ENCODE measurements at places on chromosomes 2 and 18.

DNA sequence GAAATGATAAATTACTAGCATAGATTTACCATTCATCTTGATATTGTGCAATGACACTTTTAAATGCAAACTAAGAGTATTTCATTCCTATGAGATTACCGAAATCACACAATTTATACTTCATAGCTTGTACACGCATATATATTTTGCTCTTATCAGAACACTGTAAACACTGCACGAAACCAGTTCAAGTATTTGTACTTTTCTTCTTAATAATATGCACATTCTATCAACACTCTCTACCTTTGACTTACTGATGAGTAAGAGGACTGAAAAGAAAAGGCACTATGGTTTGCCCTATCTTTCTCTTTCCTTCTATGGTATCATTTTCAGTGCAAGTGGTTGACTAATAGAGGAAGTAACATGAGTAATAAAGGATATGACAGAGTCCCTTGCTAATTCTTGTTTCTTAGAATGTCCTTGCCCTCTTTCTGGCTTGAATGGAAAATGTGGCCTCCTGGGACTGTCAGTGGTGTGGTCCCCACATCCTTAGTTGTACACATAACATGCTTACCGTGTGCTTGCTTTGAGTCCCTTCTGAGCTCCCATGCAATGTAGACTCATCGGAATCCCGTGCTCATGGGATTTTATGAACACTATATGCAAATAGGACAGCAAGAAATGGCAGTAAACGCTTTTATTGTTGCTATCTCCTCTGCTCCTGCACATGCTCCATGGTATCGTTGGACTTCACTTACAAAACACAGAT is 363.5 kb upstream of the TNP1 start:
- DNase-seq: no peak

DNA sequence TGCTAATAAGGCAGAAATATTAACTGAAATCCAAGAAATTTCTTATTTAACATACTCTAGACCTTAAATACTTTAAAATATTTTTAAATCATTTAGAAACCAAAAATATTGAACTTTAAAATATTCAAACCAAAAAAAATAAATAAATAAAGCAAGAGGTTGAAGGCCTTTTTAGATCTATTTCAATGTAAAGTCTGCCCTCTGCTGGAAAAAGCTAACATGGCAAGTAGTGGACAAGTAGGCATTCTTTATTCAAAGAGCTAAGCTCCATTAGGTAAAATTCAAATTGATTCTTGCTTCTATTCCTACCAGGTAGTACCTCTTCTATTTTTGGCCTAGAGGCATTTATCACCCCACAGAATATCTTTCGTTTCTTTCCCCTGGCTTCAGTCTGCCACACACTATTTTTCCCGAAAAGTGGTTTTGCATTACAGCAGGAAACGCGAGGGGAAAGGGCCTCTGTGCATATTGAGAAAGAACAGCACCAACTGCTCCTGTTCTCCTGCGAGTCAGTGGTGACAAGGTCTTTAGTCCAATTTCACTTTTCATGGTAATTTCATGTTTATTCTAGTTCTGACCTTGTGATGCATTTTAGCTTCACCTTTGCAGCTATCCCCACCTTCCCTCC is 20.4 kb downstream of the IFIH1 start:
- DNase-seq: no peak

- DNase-seq: no peak
Observed at GRCh38 chr2:15074751-15075700, 442.5 kb downstream of the LRATD1 start.

- DNase-seq: no peak
Observed at GRCh38 chr2:152648336-152648735, 68.9 kb downstream of the PRPF40A start.

DNA sequence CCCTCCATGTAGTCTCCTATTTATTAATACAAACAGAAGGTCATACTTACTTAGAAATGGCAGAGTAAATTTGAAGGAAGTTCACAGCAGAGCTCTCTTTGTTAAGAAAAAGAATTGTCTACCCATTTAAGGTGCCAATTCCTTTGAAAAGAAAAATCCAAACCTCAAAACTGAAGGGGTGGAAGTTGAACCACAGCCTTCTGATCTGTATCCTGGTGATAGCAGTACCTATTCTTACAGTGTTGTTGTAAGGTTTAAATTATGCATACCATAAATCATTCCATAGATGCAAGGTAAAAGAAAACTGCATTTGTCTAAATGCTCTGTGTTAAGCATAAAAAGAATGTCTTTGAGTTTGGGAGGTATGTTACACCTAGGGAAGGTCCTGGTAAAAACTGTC is 47.6 kb downstream of the COBLL1 start:
- DNase-seq: no peak

DNA sequence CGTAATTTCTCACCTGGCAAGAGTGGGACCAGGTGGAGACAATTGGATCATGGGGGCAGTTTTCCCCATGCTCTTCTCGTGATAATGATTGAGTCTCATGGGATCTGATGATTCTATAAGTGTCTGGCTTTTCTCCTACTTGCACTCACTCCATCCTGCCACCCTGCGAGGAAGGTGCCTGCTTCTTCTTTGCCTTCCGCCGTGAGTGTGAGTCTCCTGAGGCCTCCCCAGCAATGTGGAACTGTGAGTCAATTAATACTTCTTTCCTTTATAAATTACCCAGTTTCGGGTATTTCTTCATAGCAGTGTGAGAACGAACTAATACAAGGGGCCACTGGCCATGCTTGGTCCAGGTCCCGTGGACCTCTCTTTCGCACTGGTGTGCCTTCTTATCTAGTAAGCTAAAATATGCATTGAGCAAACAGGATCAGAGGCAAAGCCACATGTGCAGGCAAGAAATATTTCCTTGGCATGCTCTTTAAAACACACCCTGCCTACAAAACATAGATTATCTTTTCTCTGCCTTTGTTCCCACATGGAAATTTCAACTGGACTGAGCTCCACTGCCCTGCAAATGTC is 821.1 kb downstream of the TRIB2 start:
- DNase-seq: no peak

DNA sequence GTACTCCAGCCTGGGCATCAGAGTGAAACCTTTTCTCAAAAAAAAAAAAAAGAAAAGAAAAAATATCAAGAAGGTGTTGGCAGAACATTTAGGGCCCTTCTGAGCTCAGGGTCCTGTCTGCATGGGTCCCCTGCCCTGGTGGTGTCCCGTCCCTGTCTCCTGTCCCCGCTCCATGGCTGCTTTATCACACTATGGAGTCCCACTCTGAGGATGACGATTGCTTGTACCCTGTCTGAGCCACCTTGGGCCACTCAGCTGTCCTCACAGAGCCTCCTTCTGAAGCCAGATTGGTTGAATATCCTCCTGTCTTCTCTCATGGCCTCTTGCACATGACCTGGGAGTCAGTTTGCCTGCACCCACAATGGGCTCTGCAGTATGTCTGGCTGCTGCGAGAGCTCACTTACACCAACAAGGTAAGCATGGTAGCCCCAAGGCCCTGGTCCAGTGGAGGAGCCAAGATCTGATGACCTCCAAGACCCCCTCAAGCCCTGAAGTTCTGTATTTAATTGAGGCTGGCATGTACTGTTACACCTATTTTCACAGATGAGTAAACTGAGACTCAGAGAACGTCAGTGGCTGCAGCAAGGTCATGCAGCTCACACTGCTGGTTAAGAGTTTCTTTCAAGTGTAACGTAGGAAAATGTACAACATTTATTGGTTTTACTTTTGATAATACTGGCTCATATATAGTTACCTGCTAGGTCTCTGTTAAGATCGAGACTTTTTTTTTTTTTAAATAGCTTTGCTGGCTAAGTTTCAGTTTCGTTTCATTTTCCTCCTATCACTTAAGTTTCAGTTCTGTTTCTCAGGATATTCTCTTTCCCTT is 16.9 kb upstream of the ZCCHC2 start:
- DNase-seq: no peak

DNA sequence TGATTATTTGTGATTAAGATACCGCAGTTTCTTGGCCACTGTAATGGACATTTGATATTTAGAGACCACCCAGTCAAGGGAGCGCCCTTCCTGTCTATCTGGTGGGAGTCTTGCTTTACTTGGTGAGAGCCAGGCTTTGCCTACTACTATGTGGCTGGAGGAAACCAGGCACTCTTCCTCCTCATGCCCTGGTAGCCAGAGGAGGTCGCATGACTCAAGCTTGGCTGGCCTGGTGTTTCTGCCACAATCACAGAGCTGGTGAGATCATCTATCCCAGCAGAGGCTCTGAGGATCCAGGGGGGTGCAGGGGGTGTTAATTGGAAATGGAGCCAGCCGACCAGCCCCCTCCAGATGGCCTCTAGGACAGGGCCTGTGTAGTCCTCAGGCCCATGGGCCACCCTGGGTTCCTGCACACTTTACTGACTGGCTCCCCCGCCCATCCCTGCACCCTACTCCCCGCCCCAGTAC is 46.8 kb upstream of the BIN1 start:
- DNase-seq: no peak

DNA sequence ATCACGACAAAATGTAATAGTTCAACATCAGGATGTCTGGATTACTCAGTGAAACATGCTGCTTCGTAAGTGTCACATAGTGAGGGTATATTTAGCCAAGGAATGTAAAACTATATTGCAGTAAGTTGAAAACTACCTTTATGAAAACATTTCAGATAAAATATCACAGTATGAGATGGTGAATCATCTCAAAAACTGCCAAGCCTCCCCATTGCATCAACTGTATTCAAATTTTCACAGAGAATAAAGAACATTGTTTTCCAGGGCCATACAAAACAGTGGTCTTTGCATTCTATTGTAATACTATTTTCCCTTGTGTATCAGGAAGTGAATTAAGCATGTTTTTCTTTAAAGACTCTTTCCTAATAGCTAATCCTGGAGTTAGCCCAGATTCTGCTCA is 47.6 kb upstream of the MSTN start:
- DNase-seq: no peak

DNA sequence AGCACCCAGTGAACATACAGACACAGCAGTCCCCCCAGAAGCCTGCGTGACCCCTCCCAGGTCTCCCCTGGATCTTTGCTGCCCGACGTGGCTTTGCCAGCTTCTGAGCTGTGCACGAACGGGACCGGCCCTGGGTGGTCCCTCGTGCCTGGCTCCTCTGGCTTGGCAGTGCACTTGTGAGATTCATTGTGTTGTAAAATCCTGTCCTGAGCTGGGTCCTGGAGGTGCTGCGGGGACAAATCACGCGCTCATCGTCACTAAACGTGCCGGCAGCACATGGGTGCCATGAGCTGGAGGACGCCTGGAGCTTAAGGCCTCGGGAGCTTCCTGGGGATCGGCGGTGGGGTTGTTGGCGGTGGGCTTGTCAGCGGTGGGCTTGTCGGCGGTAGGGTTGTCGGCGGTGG is 104.9 kb downstream of the FAM210A start:
- no peak for DNase-seq

DNA sequence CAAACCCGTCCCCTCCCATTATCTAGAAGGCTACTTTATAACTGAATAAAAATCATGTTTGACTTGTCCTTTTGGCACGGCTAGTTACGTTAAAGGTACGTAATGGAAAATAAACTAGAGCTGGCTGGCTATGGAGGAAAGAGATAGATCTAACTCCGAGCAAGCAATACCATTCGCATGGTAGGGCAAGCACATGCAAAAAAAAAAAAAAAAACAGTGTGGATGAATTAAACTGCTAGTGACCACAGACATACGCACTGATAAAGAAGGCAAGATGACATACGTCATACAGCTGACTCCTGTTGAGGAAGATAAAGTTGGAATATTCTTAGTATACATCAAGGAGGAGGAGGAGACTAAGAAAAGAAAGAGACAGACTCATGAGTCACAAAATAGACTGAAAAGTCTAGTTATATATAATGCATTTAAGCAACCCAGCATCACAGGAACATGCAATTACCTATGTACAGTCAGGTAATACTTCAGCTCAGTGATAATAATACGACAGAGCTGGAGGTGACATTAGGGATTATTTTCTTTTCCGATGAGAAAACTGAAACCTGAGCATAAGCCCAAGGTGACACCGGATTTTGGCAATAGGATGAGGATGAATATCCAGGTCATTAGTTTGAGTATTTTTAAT is 37.9 kb upstream of the NARS1 start:
- DNase-seq: no peak

- DNase-seq: no peak
Observed at GRCh38 chr2:35946478-35946877, 409.1 kb upstream of the CRIM1 start.

GRCh38 chr2:161425728-161426454 is 9.8 kb downstream of the TBR1 start:
- DNase-seq: no peak

GRCh38 chr2:234288974-234289455 is 207.9 kb downstream of the ARL4C start:
- no peak for DNase-seq

- no peak for DNase-seq
Observed at GRCh38 chr2:33077311-33077710, 130.6 kb downstream of the LTBP1 start.

DNA sequence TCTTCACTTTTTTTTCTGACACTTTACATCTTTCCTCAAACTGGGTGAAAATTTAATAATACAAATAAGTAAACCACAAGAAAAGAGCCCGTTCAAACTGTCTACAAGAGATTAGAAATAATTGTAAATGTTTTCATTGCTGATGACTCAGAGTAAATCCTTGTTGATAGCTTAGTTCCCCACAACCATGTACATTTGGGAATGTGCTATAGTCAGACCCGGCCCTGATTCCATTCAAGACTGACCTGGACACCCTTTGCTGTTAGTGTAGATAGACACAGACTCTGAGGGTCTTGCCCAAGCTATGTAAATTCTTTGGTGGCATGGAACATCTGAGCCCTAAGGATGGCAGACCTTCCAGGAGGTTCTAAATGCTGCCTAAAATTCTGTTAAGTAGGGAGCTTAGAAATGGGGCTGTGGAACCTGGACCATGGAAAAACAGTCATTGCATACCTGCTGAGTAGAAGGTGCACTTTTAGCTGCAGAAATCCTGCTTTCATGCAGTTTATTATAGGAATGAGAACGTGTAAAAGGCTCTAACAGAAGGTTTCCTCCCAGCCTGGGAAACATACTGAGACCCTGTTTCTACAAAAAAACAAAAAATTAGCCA is 3.7 kb downstream of the MALT1 start:
- no peak for DNase-seq

GRCh38 chr18:12891561-12891960 is 7.5 kb upstream of the PTPN2 start:
- DNase-seq: no peak

DNA sequence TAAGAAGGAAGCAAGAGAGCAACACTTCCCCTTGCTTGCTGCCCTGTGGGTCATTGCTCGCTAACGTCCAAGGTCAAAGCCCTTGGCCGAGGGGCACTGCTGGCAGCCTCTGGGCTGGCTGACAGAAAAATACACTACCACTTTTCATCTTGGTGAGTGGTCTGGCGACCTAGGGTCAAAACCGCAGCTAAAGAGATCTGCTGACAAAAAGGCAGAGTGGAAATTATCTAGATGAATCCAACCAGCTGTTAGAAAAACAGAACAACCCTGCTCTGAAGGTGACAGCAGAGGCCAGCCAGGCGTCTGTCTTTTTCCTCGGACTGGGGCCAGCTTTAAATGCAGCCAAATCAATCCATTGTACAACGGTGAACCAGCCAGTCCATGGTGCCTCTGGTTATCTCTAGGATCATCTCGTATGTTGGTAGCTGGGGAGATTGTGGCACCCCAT is 92.6 kb downstream of the CD8B2 start:
- DNase-seq: no peak

- no peak for DNase-seq
Observed at GRCh38 chr2:125267683-125268082, 1242.6 kb downstream of the CNTNAP5 start.

Data from stimulated activated CD8-positive, alpha-beta memory T cell treated with anti-CD3 and anti-CD28 coated beads, Interleukin-7, amount 100 ng/mL, for 1 hour (primary cell).